Central memory CD4-positive, alpha-beta T cell (primary cell): ENCODE measurements at places on chromosomes 5 and 9.
A peak's percentile ranks its signal among the peaks of the same experiment; 100 is the strongest.

DNA sequence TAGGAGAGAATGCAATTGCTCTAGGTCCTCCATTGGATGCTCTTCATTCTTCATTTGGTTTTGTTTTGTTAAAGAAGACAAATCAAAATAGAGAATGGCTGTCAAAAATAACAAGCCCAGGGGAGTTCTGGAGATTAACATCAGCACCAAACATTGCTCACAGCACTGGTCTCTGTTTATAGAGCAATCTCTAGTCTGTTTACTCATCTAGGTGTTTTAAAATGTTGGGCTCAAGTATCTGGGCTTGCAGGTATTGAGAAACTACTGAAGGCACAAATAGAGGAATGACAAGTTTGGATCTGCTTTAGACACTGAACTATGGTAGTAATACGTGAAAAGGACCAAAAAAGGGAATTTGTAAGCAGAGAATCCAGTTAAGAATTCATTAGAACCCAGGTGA is 77.0 kb upstream of the TMC1 start:
- DNase-seq: no peak

DNA sequence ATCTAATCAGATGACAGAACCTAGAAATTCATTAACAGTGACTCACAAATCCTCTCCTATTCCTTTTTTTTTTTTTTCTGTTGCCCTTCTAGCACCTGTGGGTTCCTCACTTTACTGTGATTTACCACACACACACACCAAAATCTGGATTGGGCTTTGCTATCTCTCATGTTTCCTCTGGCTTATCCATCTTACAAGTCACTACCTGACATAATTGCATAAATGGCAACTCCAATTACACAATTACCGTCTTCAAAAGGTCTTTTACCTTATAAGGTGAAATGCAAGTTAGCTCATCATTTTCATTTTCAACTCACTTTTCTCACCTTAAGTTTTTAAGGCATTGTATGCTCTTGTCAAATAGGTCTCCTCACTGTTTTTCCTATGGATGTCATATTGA is 426.3 kb upstream of the MEF2C start:
- no peak for DNase-seq

- DNase-seq: peak; percentile 40
These were observed 80.2 kb downstream of the NTNG2 start for GRCh38 chr9:132241840-132242620.

GRCh38 chr5:125422342-125422741 is 675.9 kb upstream of the ZNF608 start:
- DNase-seq: no peak

DNA sequence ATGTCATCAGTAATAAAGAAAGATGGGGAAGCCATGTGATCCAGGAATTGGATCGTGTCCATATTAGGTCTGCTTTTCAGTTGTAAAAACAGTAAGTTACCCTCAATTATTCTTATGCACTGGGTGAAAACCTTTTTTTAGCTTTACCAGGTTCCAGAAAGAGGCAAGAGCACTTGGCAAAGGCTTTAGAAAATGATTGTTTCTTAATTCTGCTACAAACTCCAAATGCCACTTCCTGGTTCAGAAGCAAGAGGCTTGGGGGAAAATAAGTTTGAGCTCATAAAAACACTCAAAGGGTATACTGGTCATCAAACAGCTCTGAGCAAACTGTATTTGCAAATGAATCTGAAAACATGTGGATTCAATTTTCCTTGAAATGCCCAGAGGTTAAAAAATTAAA is 615.6 kb downstream of the EBF1 start:
- no peak for DNase-seq

GRCh38 chr9:2955575-2955974 is 111.7 kb upstream of the PUM3 start:
- DNase-seq: no peak

DNA sequence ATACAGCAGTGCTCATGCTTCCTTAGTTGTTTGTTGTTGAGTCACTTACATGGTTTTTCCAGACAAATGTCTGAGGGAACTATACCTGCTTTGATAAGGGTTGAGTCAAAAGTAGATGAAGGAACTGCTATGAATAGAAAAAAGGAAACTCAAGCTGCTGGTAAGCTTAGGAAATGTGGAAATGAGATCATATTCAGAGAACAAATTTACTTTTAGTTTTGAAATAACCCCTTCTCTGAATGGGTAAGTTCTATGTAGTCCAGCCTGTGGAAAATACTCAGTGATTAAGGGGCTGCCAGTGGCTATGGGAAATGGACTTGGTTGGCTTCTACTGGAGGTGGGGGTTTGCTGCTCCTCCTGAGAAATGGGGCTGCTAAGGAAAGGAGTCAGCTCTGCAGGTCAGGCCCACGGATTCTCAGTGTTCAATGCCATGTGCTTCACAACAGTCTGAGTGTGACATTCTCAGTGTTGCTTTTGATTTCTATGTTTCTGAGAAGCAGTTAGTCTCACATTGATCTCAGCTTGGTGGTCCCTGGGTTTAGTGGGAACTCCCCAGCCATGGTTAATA is 47.7 kb upstream of the GLRX start:
- no peak for DNase-seq

DNA sequence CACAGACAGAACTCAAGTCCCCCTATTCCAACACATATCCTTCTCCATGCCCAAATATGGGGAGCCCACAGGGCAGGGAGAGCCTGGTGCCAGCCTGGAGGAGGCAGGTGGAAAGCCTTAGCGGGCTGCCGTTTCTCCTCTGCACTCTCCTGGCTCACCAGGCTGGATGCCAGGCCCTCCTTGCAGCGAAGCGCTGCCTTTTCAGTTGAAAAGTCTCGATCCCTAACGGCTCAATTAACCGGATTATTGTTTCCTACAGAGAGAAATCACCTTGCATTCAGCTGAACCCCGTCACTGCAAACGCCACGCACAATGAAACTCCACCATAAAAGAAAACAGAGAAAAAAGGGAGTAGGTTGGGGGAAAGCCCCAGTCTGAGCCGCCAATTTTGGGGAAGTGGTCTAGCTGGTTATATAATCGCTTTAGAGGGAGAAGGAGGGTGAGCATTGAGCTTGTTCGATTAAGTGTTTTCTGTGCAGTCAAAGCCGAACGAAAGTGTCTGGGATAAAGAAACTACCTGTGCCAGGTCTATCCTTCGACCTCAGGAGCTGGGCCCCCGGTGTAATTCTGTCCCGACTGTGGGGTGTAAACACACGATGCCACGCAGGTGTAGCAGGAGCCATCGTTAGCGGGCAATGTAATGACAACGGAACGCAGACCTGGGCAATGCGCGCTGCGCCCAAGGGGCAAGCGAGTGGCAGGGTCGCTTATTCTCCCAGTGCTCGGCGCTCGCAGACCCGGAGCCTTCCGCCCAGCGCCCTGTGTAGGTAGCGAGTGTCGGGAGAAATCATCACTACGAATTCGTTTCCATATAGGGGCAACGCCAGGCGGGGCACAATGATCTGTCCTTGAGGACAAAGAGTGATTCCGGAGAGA is 3.8 kb downstream of the BARHL1 start:
- no peak for DNase-seq

GRCh38 chr9:259405-260404 is 45.0 kb downstream of the DOCK8 start:
- DNase-seq: no peak

DNA sequence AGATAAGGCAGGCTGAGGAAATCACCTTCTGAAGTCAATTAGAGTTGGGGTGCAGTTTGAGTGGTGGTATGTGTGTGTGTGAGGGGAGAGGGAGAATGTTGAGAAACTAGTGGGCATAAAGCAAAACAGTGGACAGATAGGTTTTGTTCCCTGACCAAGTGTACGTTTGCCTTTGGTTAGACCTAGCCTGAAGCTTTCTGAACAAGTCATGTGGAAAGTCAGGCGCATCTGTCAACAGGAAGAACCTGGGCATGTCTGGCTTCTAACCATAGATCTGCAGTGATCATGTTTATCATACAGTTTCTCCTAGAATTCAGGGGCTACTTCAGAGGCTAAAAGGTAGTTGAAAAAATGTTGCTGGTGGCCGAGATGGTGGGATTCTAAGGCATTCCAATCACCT is 143.2 kb upstream of the PCA3 start:
- no peak for DNase-seq

DNA sequence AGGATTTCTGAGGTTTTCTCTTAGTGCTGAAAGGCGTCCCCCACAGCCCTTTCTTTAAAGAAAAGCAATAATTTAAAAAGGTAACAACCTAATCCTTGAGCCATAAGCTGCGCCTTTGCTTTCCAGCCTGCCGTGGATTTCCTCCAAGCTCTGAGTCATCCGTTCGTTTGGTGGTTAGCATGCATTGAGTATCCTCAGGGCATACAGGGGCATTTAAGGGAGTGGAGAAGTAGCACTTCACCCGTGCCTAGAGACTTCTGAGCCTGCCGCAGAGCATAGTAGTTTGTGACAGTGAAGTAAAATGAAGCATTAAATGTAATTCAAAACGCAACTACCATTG is 892 bp upstream of the TNC start:
- DNase-seq: no peak

DNA sequence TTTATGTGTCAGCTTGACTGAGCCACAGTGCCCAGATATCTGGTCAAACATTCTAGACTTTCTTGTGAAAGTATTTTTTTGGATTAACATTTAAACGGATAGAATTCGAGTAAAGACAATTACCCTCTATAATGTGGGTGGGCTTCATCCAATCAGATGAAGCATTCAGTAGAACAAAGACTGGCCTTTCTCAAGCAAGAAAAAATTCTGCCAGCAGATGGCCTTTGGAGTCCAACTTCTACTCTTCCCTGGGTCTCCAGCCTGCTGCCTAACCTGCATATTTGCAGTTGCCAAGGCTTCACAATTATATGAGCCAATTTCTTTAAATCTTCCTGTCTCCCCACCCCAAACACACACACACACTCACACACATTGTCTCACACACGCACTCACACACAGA is 86.4 kb downstream of the MED10 start:
- no peak for DNase-seq

DNA sequence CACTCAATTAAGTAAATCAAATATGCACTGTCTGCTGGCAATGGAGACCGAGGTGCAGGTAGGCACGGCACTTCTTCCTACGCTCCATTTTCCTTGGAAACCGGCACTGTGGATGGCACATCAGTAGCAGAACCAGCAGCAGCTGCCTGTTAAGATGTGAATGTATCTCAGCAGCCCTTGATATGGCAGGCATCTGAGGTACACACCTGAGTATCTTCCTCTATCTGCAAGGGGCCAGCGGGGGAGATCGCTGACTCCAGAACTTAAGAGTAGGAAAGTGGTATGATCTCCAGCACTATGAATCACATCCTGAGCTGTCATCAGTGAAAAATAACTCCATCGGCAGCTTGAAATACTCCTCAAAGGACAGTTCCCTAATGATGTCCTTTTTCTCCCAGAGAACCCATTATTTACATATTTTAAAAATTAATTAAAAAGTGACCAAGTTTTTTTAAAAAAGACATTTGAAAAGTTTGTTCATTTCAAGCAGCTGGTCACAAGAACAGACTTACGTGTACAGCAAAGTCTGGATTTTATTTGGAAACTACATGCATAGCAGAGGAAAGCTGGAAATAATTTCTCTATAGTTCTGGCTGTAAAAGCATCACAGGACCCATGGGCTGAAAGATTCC is 97.1 kb downstream of the ADAMTS12 start:
- DNase-seq: no peak

DNA sequence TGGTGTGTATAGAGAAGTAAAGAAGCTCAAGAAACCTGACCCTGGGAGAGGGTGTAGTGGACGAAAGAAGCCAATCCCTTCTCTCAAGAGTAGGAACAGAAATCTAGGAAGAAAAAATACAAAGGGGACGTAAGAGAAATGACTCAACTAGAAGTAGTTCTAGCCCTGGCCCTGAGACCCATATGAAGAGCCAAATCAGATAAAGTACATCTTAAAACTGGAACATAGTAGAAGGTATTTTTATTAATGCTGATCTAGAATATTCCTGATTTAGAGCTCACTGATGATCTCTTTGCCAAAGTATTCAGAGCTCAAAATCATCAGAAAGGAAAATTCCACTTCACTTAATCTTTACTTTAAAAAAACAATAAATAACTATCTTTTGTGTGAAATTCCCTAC is 184.8 kb downstream of the MLLT3 start:
- no peak for DNase-seq

DNA sequence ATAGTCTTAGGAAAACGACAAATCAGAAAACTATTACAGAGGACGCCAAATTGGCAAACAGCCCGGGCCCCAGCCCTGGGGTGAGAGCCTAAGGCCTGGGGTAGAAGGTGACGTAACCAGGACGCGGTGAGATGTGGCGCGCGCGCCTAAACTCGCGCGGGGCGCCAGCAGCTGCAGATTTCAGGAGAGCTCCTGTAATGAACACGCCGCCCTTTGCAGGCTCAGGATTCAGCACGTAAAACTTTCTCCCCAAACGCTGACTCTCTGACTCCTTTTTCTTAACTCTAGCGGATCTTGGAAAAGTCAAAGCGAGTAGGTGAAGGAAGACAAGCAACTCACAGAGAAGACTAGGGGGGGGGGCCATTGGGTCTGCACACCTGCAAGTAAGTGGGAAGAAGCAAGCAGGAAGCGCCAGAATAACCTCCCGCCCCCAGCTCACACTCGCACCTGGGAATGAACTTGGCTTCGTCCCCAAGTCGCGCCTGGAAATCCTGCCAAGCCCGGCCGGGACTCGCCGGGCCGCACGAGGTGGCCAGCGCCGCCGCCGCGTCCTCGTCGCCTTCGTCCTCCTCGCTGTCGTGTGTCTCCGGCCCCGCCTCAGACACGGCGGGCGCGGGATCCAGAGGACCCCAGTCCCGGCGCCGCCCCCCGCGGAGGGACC is 822 bp downstream of the RASEF start:
- no peak for DNase-seq

- no peak for DNase-seq
These were observed 125.1 kb upstream of the PHYKPL start for GRCh38 chr5:178357678-178358077.

DNA sequence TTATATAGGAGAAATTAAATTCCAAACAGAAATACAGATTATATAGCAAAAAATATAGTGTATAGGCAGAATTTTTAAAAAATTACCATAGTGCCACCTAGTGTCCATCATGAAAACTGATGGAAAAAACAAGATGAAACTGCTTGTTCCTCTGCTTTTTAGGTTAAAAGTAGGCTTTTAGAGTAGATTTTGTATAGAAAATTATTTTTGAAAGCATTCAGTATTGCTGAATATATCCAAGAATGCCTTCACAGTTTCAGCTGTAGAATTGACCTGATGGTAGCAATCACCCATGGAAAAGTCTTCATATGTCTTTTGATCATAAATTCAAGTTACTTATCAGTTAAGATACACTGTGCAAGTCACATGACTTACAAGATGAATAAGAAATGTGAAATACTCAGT is 19.7 kb downstream of the RIOK2 start:
- peak; percentile 19 for DNase-seq

- DNase-seq: no peak
These were observed 20.6 kb downstream of the KCNMB1 start for GRCh38 chr5:170368586-170368985.

DNA sequence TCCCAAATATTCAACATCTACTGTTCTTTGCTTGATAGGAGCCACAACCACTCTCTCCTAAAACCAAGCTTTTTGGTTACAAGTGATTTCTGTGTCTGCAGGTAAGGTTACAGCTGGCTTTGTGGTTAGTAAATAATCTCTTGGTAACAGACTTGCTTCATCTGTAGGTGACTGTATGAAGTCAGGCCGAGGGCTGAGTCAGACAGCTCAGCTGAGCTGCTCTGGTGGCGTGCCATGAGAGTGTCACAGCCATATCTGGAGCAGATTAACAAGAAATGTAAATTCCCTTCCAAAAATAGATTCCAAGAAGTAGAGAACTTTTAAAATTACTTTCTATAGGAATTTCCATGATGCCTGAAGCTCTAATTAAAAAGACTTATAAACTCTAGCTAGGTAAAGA is 23.7 kb upstream of the TAS2R1 start:
- DNase-seq: no peak
